M059J (cell line): ENCODE measurements at places on chromosomes 7 and 10. TPM values are rescaled to one million over a fixed set of nuclear protein-coding genes. Genes with fewer than 3 reads are reported as not detected.

FAM25A gene
- total RNA-seq, result not detected in 2 replicates

STAG3 gene
- total RNA-seq, result 8.3 and 10.5 TPM in 2 replicates

ATG9B gene
- not detected in 2 replicates for total RNA-seq

BTAF1 gene
- total RNA-seq, result 11.2 and 16.6 TPM in 2 replicates

AGAP5 gene
- total RNA-seq, result 0.76 and 1.1 TPM in 2 replicates

PTPN20 gene
- not detected in 2 replicates for total RNA-seq

LRRC4 gene
- total RNA-seq, result 0.39 TPM in 1 of 2 replicates, not detected in the other

MMRN2 gene
- 0.84 TPM in 1 of 2 replicates, not detected in the other for total RNA-seq

DOCK1 gene
- 22.2 and 29.0 TPM in 2 replicates for total RNA-seq

ZFYVE27 gene
- 9.0 and 19.2 TPM in 2 replicates for total RNA-seq
